Activated CD4-positive, alpha-beta T cell treated with anti-CD3 and anti-CD28 coated beads for 24 hours (primary cell): ENCODE measurements at places on chromosomes 6 and 20.

GRCh38 chr6:105174512-105174911 is 5.3 kb downstream of the POPDC3 start:
- no peak for DNase-seq

DNA sequence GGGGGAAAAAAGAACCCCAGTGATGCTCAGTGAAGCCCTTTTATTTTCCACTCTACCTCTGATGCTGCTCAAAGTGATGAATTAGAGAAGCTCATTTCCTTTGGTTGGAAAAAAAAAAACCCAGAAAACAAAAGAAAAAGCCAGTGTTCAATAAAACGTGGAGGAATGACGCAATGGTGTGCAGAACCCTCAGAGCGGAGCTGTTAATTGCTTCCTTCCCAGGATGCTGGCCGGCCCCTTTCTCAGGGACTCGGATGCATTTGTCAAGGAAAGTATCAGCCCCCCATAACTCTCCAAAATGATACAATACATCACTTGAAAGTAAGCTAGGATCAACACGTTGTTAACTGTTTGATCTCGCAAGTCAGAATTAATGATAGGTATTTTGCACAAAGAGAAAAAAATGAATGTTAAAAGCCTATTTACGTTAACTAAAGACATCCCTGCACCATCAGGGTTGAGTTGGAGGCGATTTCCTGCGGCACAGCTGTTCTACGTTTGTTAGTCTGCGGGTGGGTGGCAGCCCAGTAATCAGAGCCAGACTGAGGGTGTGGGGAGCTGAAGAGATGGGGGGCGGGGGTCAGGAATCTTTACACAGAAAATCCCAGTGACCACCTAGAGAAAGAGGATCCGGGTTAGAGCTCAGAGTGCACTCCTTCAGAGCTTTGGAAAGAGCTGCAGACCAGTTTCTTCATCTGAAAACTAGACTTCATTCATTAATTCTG is 132.4 kb downstream of the BMP7 start:
- DNase-seq, result no peak

- no peak for DNase-seq
These were observed 1228.6 kb upstream of the EYS start for GRCh38 chr6:66935612-66936011.

DNA sequence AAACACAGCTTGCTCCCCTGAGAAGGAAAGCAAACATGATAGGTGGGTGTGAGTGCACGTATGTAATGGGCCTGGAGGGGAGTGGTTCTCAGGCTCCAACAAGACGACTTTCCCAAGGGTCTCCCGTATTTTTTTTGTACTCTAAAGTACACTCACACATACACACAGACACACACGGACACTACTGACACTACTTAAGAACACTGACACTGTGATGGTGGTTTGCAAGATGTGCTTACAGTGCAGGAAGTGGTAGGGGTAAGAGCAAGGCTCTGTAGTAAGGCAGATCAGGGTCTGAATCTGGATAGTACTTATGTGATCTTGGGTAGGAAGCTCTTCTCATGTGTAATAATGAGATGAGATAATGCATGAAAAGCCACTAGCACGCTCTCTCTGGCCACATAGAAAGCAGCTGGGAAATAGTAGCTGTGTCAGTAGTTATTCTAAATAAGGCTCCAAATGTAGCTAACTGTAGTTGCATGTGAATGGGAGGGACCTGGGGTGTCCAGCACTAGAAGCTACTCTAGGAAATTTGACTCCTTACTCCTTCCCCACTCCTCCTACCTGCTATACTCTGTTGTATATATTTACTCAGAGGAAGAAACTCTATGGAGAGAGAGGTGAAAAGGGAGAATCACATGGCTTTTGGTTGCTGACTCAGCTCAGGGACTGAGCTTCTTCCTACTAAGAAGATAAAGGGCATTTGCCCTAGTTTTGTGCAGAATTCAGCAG is 8.4 kb upstream of the ZBTB24 start:
- no peak for DNase-seq

GRCh38 chr6:119113961-119114360 is 35.5 kb upstream of the FAM184A start:
- DNase-seq, result no peak

DNA sequence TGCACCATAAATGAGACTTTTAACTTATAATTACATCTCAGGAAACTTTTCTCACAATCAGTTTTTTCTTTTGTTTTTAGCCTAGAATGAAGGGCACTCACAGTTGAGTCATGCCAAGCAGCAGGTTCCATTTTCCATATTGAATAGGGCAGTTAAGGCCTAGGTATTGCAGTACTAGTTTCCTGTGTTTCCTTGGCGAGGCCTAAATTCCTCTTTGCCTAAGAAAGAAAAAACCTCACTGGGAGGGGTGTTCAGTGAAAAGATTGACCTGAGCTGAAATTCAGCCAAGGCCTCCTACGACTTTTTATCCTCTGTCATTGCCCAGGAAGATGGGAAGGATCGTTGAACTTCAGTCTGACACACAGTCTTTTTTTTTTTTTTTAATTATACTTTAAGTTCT is 85.5 kb downstream of the IMPG1 start:
- DNase-seq, result no peak

DNA sequence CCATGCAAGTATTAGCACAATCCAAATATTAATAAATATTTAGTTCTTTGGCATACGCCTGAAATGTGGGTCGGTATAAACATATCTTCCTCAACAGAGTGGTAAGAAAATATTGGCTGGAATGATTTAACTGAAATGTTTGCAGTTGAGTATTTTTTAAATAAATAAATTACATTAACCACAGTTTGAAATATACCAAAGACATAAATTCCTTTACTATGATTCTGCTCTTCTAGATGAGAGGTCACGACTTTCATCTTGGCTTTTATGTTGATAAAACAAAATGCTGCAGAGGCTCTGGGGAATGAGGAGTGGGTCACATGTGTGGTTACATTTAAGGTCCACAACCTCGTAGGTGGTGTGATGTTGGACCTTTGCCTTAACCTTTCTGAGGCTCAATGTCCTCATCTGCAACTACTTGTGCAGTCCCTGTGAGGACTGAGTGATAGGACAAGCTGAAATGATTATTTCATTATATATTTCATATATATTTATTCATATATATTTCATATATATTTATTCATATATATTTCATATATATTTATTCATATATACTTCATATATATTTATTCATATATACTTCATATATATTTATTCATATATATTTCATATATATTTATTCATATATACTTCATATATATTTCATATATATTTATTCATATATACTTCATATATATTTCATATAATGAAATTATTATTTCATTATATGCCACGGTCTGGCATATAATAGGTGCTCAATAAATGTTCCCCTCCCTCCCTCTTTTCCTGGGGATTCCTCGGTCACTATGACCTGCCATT is 107.4 kb downstream of the SAMD5 start:
- DNase-seq, result no peak

DNA sequence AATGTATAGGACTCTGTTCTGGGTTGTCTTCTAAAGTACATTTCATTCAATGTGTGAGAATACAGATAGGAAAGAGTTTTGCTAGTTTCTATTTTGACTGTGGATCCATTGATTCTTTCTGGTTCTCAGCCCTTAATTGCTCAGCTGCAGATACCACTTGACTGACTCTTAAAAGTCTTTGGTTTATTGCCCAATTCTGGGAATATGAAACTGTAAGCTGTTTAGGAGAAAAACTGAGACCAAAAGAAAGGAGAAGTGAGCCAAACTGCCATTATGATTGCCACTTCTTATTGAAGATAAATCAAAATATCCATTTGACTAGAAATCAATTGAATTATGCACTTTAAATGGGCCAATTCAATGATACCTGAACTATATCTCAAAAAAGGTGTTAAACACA is 211.4 kb downstream of the ESR1 start:
- no peak for DNase-seq

GRCh38 chr6:76435174-76435573 is 362.7 kb upstream of the IMPG1 start:
- DNase-seq, result no peak

- DNase-seq, result no peak
These were observed 107.9 kb upstream of the PREP start for GRCh38 chr6:105510746-105511145.

- DNase-seq, result no peak
These were observed 2.1 kb downstream of the DNMT3B start for GRCh38 chr20:32764005-32764960.

- peak; percentile 80 for DNase-seq
These were observed 5.1 kb downstream of the DEF6 start for GRCh38 chr6:35302604-35303241.

GRCh38 chr6:131124336-131125071 is 10.8 kb upstream of the AKAP7 start:
- no peak for DNase-seq

DNA sequence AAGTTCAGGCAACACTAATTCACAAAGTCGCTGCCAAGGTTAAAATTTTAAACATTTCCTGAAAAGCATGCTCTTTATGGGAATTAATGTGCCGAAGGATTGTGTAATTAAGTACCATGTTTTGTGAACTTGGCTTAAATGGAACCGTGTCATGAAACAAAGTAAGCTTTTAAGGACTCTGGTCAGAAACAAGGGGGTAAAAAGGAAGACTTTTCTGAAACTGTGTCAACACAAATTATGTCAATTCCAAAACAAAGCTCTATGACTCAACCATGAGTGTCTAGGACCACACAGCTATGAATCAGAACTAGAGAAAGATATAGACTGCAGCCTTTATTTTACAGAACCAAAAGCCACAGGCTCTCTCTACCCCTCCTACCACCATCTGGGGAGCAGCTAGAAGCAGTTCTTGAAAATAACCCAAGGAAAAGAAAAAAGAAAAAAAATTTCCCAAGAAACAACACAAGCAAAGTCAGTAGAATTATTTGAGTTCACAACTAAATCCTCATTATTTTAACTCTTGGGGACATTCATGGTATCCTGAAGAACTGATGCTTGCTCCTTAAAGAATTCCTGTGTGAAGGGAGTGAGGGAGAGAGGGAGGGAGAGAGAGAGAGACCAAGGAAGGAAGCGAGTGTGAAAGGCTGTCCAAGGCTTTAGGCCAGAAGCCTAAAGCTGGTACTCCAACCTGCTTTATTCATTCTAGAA is 81.9 kb downstream of the ZMYND8 start:
- DNase-seq, result peak; percentile 27

DNA sequence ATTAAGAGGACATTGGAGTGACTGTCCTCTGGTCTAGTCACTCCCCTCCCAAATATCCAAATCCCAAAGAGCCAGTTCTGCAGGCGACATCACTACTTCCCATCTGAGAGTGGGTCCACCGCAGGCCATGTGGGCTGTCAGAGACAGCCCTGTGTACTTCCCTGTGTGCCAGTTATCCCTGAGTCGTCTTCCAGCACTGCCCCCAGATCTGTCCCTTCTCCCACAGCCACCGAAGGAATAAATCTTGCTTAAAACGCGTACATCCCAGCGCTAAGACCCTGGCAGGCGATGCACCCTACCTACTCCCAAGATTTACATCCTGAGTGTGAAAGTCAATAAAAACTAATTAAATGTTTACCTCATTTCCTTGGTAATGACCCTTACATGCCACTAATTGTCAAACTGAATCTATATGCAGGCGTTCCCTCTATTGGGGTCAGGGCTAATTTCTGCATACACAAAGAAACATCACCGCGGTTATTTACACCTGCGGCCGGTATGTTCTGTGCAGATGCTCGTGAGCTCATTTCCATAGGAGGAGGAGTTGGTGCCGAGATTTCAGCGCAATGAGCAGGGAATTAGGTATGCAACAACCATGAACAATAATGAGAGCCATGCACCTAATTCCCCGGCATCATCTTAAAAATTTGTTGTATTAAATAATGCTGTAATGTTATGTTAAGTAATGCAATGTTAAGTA is 31.3 kb upstream of the CDH4 start:
- no peak for DNase-seq

DNA sequence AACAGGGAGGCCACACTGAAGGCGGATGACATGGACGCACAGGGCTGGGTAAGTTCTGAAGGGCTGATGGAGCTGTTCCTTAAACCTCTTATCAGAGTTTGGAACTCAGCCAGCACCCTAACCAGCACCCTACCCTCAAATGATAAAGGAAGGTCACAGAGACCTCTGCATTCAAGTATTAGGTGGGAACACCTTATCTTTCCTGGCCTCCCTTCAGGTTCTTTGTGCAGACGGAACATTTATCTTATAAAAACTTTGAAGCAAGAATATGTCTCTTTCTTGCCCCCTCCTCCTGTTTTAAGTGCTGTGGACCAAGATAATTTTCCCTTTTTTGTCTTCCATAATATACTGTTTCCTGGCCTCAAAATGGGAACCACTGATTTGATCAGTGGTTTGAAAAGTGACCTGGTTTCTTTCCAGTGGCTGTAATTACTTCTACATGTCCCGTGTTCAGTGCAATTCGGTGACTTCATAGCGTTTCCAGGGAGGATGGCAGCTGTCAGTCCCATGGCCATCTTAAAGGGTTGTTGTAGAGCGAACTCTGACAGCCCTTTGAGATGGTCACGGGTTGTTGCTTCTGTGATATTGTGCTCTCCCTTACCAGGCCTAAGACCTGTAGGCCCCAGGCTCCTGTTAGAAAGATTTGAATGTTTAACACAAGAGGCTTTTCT is 213.2 kb upstream of the MYLIP start:
- DNase-seq, result no peak
